ENCODE measurements at places on chromosomes 7 and 10.

- DNase-seq = no peak
These were observed 180.5 kb upstream of the ASAH2 start for GRCh38 chr10:50431791-50432190.

DNA sequence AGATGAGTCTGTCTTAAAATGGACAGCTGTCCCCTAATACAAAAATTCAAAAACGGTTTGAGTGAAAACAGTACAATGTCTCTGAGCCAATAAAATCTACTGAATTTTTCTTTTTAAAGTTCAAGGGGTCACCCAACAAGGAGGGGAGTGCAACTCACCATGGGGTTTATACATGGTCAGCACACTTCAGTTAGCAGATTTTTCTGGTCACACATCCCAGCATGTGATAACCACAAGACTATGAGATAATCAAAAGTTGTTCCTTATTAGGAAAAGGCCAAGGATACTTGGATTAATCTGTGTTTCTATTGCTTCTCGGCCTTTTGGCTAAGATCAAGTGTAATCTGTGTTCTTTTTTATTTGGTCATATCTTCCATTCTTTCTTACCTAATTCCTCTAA lies 31.6 kb downstream of the ABCB5 start:
- no peak for DNase-seq

DNA sequence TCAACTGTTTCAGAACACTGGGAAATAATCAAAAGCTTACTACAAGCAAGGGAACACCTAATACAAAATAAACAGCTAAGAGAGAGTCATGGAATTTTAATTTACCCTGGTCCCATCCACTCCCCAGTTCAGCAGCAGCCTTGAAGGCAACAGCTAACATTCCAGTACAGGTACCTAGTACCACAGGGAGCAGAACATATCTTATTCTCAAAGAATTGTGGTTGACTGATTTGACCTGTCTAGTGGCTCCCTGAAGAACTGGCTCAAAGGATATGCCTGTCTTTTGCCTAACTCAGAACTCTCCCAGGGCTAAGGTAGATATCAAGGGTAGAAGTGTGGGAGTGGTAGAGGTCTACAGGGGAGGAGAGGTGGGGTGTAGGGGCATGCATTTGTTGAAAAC lies 32.3 kb downstream of the SMURF1 start:
- no peak for DNase-seq

- no peak for DNase-seq
These were observed 61.4 kb upstream of the HDAC9 start for GRCh38 chr7:18434171-18434570.

GRCh38 chr7:31892099-31892829 lies 177.9 kb downstream of the PDE1C start:
- no peak for DNase-seq

DNA sequence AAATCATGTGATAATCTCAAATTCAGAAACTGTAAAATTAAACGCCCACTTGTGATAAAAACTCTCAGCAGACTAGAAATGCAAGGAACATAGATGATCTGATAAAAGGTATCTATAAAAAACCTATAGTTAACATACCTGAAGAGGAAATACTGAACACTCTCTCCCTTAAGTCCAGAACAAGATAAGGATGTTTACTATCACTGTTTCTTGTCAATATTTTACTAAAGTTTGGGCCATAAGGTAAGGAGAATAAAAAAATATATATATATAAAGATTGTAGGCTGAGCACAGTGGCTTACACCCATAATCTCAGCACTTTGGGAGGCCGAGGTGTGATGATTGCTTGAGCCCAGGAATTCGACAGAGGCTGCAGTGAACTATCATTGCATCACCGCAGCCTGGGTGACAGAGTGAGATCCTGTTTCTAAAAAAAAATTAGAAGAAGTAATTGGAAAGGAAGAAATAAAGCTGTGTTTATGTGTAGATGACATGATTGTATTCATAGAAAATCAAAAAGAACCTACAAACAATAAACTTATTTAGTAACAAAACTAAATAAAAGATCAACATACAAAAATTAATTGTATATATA lies 28.4 kb downstream of the MPLKIP start:
- DNase-seq = no peak

DNA sequence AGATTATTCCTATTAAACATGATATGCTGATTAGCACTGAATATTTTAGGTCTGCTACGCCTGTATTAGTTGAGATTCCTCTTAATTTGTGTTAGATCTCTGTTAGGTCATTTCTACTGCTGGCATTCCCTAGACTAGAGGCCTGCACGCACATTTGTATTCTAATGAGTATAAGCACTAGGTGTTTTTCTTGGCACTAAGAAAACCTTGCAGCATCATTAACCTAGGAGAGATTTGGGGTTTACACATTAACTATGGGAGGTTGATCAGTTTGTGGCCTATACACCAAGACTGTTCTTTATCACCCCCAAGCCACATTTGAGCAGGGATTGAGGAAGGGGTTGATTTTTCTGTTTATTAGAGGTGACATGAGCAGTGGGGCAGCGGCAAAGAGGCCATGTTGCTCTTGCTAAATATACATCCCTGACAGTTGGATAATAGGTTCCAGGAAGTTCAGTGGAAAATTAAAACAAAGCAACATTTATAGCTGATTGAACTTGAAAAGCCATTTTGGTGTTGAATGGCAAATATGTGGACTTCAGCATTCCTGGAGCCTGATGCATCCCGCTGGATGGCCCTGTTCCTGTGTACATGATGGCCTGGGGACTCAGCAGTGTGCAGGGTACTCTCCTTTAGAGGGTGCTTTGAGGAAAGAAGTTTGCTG lies 65.2 kb downstream of the GBF1 start:
- DNase-seq = no peak

DNA sequence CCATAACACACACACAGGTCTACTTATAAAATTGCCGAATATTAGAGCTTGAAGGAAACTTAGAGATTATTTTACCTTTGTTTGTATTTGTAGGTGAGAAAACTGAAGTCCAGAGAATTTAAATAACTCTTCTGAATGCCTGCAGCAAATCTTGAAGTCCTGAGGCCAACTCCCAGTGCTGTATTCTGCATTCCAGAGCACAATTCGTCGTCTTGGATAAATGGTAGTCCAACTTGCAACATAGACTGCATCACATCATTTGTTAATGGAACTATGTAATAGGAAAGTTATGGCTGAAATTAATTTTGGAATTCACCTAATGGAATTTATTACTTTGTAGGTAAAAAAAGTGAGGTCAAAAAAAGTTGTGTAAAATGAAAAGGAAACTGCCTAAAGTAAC lies 37.3 kb upstream of the SEMA3D start:
- DNase-seq = no peak

DNA sequence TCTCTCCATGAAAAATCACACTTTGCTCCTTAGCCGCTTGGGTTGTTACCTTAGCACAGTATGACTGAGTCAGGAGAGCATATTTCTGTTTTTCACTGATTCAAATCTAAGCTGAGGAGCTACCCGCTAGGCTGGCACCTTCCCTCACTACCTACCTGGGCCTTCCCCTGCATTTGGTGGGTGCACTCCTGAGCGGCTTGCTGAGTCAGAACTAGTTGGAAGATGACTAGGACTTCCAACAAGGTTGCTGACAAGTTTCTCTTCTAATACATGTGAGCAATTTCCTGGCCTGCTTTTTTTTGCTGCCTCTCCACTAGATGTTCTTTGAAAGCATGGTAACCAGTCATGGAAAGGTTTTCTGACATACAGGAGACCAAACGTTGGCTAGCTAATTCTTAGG lies 43.8 kb upstream of the SEC61G start:
- DNase-seq = no peak

DNA sequence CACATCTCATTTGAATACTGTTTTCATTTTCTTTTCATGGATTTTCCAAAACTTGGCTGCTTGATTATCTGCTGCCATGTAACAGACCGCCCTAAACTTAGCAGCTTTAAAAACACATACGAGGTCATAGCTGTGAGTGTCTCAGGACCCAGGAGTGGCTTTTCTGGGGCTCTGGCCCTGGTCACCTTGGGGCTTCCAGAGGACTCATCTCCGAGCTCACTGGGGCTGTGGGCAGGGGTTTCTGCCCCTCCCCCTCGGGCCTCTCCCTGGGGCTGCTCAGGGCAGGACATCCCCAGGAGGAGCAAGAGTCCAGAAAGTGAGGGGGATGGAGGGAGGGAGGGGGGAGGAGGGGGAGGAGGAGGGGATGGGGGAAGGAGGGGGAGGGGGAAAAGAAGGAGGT lies 77.0 kb downstream of the NKX6-2 start:
- DNase-seq = no peak
